ENCODE measurements at places on chromosomes 11 and 22.

DNA sequence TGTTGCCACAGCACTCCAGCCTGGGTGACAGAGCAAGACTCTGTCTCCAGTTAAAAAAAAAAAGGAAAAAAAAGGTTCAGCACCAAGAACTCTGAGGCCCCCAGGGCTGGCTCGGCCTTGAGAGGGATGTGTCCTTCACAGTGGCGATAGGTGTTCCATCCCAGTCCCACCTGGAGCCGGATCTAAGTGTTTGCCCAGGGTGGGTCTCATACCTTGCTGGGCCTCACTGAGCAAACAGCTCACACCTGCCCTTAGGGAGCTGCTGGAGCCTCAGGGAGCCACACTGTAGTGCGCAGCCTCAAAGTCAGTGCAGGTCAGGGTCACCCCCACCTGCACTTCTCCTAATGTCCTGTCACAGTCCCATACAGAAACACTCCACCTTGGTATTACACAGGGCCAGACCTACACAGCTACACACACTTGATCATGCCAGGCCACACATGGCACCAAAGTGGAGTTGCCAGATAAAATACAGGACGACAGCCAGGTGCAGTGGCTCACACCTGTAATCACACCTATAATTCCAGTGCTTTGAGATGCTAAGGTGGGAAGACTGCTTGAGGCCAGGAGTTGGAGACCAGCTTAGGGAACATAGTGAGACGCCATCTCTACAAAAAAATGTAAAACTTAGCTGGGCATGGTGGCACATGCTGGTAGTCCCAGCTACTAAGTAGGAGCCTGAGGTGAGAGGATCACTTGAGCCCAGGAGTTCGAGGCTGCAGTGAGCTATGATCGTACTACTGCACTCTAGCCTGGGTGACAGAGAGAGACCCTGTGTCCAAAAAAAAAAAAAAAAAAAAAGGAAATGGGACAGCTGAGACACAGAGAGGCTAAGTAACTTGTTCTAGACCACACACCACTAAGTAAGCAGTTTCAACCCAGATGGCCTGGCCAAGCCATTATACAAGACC lies 7.3 kb downstream of the STARD10 start:
- no peak for DNase-seq

- no peak for DNase-seq
Observed at GRCh38 chr11:67648140-67648795, 2.3 kb downstream of the ACY3 start.

GRCh38 chr11:16783321-16783801 lies 44.9 kb downstream of the C11orf58 start:
- no peak for DNase-seq

GRCh38 chr22:35821654-35822053 lies 104.0 kb downstream of the APOL5 start:
- DNase-seq: no peak

DNA sequence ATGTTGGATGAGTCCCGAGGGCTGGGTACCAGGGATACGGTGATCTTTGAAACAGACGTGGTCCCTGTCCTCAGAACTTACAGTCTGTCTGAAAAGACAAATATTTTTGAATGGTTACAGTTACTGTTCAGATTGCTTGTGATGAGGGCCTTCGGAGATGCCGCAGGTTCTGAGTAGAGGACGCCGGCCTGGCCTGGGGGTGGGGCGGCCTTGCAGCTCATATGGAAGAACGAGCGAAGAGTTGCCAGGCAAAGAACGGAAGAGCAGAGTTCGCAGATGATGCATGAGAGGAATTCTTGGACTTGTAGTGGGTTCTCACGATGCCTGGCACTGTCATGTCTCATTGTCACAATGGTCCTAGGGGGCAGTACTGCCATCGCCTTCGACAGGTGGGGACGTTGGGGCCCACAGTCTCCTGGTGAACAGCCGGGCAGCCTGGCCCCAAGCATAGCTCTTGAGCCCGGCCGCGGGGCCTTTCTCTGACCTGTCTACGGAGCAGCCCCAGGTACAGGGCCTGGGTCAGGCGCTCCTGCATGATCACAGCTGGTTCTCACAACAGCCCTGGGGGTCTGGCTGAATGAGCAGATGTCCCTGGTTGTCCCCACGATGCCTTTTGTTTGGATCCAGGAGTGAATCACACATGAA lies 60.9 kb upstream of the PARVG start:
- no peak for DNase-seq

Measured in AG09309 (cell line).